Fibroblast of skin of right biceps (primary cell): ENCODE measurements at places on chromosomes 6 and 20.

DNA sequence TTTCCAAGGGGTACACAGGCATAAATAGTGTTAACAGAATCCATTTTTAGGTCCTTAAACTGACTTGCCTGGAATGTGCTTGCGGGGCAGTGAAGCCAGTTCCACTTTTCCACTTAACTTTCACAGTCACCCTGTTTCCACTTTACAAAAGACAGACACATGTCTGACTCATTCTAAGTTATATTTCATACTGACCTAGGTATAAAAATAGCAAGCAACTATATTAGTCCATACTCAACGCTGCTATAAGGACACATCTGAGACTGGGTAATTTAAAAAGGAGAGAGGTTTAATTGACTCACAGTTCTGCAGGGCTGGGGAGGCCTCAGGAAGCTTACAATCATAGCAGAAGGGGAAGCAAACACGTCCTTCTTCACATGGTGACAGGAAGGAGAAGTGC, 88.2 kb downstream of the MTFR2 start:
- no peak for DNase-seq

DNA sequence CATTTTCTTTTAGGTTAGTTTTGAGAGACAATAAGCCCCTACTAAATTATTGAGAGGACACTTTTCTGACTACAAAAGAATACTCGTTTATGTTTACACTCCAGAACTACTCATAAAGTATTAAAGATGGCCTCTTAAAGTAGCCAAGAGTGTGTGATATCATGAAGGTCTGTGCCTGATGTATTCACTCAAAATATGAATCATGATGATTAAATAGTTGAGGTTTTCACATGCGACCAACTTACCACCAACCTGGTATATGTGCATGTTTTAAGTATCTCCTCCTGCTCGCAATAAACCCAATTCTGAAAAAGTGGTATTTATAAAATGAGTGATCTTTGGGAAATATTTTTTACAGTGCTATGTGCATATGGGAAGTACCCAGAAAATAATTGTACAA, 43.9 kb downstream of the IL20RA start:
- no peak for DNase-seq

GRCh38 chr6:63553208-63553607, 19.1 kb upstream of the LOC128125822 start:
- no peak for DNase-seq

DNA sequence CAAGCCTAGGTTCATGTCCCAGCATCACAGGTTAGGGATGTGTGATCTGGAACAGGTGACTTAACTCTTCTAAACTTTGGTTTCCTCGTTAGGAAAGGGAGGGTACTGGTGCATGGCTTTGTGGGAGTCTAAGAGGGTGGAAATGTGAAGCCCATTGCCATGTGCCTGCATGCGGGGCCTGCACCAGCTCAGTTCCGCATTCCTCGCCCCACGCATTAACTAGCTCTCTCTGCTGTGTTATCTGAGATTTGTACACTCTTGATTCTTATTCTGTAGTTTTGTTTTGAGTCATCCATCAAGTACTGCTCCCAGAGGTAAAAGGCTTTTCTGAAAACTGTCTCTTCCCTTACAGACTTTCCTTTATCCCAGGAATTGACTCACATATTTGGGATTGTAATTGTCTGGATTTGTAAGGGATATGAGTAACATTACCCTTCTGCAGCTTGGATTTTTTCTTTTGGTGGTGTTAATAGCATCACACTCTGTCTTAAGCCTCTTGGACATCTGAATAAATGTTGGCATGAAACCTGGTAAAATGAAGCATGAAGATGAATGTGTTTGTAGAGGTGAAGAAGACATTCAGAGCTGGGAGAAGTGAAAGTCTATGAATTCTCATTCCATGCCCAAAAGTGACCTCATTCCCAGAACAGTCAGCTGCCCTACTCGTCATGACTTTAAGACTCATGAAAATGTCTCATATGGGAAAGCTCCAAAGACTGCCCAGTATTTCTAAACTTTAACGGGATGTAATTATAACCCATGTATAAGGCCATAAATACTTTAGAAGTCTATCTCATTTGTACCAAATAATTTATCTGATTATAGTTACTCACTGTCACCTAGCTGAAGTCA, 357.3 kb downstream of the FOXA2 start:
- DNase-seq, result peak; percentile 29

DNA sequence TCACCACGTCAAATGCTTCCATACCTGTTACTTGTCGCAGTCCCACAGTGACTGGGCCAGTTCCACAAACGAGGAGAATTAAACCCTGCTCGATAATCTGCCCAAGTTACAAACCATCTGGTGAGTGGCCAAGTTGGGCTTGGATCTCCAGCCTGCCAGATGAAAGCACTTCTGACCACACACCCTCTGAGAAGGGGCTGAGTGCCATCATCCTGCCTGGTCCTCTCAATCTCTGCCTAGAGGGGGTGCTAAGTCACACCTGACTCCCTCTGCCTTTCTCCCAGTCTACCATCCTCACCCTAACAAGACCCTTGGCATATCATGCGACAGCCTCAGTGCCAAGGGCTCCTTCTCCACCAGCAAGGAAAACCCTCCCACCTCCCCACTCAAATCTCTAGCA, 15.8 kb downstream of the RRP36 start:
- no peak for DNase-seq

DNA sequence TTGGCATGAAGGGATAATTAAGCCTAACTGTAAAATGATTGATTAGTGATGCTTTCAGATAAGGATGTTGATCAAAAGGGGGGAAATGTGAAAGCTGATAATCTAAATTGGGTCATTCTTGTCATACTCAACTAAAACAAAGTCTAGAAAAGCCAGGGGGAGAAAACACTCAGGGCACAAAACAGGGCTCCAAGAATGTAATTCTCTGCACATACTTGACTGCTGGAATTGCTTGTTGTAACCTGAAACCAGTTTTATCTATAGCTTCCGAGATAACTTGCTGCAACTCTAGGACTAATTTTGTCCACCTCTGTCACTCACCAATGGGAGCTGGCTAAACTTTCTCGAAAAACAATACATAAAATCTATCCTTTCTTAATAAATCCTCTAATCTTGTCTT, 310.3 kb downstream of the CLVS2 start:
- DNase-seq, result no peak

DNA sequence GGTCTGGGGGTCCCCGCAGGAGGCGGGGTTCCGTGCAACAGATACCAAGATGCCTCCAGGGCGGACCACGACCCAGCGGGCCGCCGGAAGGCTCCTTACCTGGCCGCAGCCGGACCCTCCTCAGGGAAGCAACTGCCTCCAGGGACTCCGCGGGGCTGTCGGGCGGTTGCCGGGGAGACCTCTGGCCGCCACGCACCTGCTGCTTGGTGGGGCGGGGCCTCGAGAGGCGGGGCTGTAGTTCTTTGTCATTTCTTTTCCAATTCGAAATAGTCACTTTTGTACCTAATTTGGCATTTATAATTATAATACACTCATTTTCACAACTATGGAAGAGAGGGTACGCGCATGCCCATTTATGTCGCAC, 647 bp downstream of the AK9 start:
- DNase-seq, result no peak

DNA sequence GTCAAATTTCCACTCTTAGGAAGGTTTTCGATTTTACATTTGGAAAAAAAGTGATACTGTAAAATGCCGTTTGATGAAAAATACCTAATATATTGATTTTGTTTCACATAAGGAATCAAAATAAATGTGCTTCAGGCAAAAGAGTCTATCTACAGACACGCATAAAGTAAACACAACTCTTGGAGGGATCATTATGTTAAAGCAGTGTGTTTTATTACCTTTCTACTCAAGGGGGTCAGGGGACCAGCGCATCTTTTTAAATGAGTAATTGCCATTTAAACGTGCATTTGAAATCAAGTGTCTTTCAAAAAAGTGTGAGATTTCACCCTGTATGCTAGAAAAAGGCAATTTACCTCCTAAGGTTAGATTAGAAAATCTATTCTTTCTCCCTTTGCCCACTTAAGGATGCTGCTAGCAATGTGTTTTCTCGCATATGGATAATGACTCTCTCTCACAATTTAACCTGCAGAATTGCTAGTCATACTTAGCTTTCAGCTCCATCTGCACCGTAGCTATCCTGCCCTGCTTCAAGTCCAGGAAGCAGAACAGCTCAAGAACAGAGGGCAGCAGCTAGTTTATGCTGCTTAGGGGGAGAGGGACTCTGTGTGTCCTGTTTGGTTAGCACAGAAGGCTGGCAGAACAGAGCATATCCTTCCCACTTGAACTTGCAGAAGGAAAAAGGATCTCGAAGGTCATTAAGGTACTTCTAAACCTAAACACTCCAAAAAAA, 35.0 kb downstream of the NKAIN2 start:
- DNase-seq, result no peak

DNA sequence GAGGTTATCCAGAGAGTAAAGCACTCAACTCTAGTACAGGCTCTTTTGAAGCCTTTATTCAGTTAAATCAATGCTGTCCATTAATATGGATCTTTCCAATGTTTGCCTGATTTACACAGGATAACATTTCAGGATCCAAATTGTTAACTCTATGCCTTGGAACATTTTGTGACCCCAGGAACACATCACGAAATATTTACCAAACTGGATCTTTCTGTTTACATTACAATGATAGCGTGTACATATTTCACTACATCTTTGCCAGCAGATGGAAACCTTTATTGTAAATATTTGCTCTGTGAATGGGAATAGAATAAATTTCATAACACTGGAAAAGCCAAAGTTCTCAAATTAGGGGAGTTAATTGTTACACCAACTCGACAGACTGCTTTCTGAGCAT, 23.5 kb downstream of the BPIFA2 start:
- DNase-seq, result no peak

GRCh38 chr20:5486377-5487054, 169.8 kb upstream of the PROKR2 start:
- DNase-seq, result no peak

GRCh38 chr20:21569586-21569985, 55.7 kb upstream of the NKX2-2 start:
- DNase-seq, result no peak

- peak; percentile 83 for DNase-seq
Observed at GRCh38 chr20:52481443-52481842, 289.9 kb upstream of the ZFP64 start.

DNA sequence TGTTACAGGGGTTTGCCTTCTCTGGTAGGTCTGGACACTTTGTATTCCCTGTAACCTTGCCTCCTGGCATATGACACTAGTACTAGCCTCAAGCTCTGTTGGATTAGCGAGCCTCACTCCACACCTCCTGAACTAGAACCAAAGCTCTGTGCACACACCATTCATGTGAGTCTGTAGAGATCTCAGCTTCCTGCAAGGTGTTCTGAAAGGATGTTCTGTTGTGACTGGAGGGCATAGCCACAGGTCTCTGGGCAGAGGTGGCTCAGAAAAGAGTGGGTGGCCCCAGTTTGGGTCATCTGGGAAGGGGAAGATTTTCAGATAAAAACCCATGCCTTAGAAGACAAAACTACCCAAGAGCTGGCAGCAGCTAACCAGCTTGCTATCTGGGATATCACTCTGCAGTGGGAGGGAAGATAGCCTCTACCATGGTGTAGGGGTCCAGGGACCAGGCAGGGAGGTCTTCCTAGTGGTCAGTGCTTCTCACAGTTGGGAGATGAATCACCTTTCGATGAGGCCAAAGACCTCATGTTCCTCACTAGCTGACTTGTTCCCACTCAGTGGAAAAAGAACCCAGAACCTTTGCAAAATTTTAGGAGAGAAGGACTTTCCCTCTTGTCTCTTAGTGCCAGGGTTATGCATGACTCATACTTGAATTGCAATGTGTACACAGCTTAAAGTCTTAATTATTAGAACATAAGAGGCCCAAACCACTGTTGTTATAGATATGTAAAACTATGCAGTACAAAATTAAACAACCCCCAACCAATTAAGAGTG, 41.4 kb downstream of the HLA-F start:
- no peak for DNase-seq

- peak; percentile 60 for DNase-seq
Observed at GRCh38 chr6:139982195-139982594, 607.7 kb upstream of the CITED2 start.

DNA sequence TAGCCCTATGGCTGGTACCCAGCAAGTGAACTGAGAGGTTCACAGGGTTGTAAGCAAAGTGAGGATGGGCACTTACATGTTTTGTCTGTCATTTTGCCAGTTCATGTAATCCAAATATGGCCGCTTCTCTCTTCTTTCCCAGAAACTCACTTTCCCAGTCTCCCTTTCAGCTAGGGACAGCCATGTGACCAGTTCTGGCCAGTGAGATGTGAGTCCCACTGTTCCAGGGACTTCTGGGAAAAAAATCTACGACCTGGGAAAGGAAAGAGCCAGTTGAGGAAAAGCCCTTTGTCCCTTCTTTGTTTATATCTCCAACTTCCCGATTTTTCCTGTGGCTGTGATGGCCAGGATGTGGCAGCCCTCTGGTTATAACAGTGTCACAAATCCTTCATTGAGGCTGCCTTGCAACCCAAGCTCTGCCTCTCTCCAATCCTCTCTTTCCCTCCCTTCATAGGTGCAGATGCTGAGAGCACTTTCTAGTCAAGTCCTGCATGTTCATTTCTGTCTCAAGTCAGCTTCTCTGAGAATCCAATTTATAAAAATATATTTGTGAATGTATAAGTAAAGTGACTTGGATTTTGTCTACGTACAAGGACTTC, 148.6 kb upstream of the ZFP64 start:
- peak; percentile 9 for DNase-seq

- DNase-seq, result peak; percentile 23
Observed at GRCh38 chr6:85261271-85261670, 188.6 kb upstream of the NT5E start.

- no peak for DNase-seq
Observed at GRCh38 chr6:90048206-90048967, 154.1 kb downstream of the GJA10 start.

- peak; percentile 90 for DNase-seq
Observed at GRCh38 chr6:26205625-26206574, 118.7 kb downstream of the HFE start.

- DNase-seq, result no peak
Observed at GRCh38 chr6:114362957-114363356, 20.1 kb upstream of the HS3ST5 start.

DNA sequence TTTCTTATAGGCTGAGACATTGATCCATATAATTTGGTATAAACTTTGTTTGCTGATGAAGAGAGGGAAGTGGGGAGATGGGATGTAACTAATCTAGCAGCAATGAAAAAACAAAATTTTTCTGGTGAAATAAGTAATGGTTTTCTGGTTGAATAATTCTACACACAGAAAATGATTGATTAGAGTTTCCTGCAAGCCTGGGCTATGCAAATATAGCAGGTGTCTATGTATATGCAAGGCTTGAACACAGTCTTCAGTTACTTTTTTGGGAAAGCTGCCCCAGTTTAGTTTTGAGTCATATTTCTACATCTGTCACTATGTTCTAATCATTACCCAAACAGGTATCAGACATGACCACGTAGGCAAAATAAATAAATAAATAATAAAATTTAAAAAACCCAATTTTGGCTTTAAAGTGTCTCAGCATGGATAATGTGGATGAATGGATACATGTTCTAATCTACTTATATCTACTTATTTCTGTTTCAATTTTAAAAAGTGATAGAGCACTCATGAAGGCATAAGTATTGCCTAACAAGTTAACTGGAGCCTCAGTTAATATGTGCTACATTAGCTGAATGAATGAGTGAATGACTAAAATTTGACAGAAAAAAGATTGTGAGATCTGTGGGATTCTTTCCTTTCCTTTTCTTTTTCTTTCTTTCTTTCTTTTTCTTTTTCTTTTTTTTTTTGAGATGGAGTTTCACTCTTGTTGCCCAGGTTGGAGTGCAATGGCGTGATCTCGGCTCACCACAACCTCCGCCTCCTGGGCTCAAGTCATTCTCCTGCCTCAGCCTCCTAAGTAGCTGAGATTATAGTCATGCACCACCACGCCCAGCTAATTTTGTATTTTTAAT, 37.2 kb upstream of the TFB1M start:
- DNase-seq, result no peak
